ENCODE measurements at places on chromosomes 7 and 10.

DNA sequence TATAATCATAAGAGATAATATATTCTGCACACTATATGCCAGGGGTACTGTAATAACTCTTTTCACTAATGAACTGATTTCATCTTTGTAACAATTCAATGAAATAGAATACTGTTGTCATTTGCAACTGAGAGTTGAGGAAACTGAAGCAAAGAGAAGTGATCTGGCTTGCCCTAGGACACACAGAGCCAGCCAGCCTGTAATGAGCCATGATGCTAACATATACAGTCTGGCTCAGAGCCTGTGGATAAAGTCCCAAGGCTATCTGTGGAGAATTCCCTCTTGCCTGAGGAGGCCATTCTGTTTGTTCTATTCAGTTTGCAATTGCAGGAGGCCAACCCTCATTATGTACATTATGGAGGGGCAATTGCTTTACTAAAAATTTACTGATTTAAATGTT is 241.3 kb downstream of the CXCL12 start:
- no peak for DNase-seq

GRCh38 chr7:84139986-84140729 is 54.4 kb downstream of the SEMA3A start:
- DNase-seq: no peak

DNA sequence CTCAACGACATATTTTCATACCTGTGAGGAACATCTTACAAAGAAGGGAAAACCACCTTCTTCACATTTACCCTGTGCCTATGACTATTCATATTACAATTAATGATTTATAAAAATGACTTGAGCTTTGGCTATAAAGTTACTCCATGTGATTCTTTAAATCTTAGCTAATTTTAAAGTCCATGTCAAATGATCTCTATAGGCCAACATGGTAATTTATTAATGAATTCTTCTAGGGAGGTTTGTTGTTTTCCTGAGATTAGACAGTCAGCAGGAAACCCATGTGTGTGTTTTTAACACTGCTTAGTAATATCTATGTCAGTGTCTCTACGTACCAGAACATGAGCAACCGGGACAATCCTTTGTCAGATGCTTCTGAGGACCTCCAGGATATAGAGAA is 307.3 kb downstream of the IPMK start:
- no peak for DNase-seq

DNA sequence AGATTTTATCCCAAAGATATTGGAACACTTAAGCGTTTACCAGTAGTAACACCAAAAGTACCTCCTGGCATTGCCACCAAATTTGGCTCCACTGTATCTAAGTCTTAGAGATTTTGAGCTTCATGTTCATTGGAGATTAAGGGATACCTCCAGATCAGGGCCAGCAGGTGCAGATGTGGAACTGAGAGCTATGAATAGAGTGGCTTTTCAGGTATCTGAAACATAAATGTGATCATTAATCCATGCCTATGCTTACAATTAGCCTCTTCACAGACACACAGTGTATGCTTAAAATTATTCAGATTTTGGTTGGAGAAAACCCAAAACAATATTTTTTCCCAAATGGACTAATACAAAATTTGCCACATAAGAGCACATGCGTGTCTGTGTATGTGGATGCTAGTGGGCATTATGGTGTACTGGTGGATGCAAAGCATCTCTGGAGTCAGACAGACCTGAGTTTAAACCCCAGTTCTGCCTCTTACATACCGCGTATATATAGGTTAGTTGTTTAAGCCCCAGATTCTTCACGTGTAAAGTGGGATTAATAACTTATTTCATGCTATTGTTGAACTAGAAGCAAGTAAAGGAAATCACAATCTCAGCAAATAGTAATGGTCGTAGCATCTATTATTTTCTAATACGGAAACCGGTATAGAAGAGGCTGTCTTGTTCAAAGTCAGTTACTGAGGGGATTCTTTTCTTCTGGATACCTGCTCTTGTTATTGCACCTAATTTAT is 6.8 kb upstream of the LRRC4 start:
- no peak for DNase-seq

DNA sequence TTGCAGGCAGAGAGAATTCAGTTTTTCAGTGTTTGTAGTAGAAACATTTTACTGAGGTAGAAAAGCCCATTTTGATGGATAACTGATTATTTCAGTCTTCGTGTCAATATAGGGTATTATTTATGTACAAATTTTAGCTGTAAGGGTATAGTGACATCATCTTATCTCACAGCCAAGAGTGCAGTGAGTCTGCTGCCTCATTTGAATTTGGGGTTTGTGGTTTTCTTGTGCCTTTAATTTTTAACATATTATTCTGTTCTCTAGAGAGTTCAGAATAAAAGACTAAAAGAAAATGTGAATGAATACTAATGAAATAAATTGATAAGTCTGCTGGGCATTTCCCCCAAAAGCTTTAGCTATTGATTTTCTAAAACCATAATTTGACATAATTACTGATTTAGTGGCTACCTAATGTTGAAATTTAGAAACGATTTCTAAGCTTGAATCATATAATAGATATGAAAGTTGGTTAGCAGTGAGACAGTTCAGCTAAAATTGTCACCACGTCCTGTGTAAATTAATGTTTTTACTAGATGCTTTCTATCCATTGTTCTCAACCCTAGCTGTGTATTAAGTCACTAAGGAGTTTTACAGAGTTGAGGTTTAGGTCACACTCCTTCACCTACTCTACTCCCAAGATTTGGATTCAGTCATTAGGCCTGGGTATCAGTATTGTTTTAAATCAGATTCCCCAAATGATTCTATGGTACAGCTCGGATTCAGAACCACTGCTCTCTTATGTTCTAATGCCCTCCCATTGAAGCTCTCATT is 37.3 kb downstream of the ACADSB start:
- no peak for DNase-seq

DNA sequence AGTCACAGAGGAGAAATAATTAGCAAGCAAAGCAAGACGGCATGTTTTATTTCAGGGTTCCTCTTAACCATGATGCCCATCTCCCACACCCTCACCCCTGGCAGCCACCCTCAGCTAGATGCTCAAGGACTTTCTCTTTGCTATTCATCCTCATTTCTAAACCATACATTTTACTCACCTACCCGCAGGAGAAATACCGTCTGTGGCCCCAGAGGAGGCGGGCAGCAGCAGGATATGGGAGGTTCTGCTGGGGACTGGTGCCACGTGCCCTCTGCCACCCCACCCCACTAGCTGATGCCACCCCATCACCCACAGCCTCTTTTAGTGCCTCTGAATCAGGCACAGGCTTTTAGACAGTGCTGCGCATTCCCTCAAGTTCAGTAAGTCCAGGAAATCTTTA is 168.7 kb upstream of the ITGB1 start:
- DNase-seq: no peak

DNA sequence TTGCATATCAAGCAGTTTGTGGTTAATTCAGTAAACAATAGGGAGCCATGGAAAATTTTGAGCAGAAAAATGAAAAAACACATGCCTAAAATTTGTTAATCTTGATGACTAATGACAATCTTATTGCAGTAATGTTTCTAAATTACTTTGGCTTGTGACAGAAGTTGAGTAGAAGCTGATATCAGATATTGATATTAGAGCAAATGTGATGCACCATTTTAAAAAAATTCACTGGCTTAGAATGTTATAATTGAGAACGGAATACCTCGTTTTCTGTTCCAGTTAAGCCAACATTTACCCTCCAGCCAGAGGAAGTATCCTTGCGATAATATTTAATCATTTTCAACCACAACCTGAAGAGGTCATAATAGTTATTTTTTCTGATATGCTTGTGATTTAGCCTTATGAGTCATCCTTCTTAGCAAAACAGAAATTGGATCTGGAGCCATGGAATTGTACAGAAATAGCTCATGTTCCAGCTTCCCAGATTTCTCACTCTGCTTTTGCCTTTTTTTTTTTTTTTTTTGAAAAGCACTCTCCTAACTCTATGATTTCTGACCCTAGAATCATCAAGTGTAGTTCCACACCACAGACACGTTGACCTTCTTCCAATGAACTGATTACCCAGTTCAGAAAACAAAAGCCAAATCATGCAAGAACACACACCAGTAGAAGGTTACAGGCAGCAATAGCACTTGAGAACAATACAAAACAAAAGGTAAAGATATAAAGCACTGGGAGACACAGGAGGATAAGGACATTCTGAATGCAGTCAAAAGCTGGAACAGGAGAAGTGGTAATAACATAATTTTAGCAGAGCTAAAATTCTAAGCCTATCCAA is 96.8 kb upstream of the PHYHIPL start:
- DNase-seq: peak; percentile 80

GRCh38 chr7:149879766-149880637 is 6.2 kb downstream of the ATP6V0E2 start:
- no peak for DNase-seq

DNA sequence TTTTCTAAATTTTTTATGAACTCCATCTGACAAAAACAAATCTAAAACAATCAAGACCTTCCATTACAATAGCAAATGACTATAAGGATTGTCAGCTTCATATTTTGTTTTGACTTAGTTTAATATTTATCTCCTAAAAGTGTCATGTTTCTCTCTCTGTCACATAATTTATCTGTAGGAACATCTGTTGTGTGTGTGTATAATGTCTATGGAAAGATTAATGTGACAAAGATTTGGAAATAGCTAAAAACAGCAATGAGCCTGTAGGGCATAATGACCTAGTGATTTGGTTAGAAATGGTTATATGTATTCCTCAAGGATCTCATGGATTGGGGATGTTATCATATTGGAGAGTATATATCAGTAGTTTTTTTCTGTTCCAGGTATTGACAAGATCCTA is 69.6 kb upstream of the MDFIC start:
- no peak for DNase-seq

DNA sequence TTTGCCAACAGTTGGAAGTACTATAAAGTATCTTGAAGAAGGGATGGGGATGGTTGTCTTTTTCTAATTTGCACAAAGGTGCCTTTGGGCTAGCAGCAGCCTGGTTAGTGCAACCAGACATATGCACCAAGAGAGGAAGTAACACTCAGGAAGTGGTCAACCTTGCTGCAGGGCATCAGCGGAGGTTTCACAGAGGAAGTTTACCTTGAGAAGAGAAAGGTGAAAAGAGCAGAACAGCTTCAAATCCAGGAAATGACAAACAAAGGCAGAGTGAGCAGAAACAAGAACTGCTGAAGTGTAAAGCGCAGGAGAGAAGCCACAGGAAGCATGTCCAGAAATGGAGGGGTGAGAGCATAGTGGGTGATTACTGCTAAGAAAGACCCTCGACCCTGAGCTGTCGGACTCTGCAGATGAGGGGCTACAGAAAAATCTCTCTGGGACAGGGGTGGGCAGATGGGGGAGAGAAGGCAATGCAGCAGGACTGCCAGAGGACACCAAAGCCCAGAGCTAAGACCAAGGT is 66.9 kb downstream of the STK17A start:
- DNase-seq: no peak

- no peak for DNase-seq
These were observed 182.3 kb downstream of the NRP1 start for GRCh38 chr10:33152146-33152545.

DNA sequence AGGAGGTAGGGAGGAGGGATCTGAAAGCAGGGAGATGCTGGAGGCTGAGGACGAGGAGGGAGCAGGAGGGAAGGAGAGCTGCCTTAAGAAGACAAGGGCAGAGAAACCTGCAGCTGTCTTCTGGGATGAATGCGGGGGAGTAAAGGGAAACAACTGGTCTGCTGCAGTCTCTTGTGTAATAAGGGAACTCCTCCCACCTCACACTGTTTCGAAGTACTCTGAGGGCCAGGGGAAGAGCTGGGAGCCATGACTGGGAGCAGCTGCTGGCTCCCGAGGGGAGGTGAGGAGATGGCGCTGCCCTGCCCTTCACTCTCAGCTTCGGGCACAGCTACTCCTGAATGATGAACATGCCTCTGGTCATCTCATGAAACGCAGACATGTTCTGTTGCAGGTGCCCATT is 65.1 kb downstream of the CLEC2L start:
- peak; percentile 3 for DNase-seq

- no peak for DNase-seq
These were observed 93.6 kb downstream of the NKX6-2 start for GRCh38 chr10:132692311-132692710.

DNA sequence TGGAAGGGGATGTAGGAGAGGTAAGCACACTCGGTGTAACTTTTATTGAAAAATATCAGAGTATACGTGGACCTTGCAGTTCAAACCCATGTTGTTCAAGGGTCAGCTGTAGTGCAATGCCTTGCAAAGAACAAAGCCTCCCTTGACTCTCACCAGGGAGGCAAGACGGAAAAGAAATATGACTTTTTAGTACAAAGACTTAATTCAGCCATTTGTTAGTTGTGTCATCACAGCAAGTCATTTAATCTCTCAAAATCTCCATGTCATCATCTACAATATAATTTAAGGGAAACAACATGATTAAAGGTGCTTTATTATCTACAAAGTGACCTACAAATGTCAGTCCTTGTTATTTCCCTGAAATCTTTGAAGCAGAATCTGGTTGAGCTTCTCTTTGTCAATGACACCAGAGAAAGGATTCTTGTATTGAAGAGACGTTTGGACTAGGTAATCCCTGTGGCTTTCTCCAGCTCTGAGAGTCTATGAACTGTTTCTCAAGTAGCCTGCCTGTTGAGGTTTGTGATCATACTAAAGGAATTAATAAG is 502.8 kb downstream of the REEP3 start:
- no peak for DNase-seq

DNA sequence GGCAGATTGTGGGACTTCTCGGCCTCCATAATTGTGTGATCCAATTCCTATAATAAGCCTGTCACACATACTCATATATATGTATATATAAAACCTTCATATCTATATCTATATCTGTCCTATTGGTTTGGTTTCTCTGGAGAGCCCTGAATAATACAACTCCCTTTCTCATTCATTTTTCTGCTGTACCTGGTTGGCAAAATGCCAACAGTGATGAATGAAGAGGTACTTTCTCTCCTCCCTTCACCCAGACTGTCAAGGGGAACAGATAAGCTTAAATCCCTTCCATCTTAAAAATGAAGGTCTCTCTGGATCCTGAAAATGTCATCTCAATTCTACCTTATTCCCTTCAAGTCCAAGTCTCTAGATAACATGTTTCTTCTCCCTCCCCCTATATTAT is 60.3 kb upstream of the FOXP2 start:
- no peak for DNase-seq

Measured in stromal cell of bone marrow (primary cell).